Stimulated activated CD4-positive, alpha-beta T cell treated with anti-CD3 and anti-CD28 coated beads, Interleukin-1b, Interleukin-23, amount 100 ng/mL, for 1 hour (primary cell): ENCODE measurements at places on chromosomes 1 and 21.

- DNase-seq = no peak
Observed at GRCh38 chr21:20301395-20301794, 696.8 kb upstream of the NCAM2 start.

- DNase-seq = no peak
Observed at GRCh38 chr1:2639203-2639602, 6.4 kb upstream of the MMEL1 start.

- no peak for DNase-seq
Observed at GRCh38 chr1:81053826-81054225, 746.9 kb upstream of the ADGRL2 start.

- no peak for DNase-seq
Observed at GRCh38 chr1:161185282-161185682, 8.0 kb upstream of the B4GALT3 start.

GRCh38 chr1:5850503-5850902 is 141.7 kb downstream of the NPHP4 start:
- no peak for DNase-seq

- DNase-seq = no peak
Observed at GRCh38 chr1:225962440-225962975, 21.5 kb upstream of the LEFTY2 start.

GRCh38 chr1:209755256-209755655 is 597 bp upstream of the TRAF3IP3 start:
- DNase-seq = no peak

DNA sequence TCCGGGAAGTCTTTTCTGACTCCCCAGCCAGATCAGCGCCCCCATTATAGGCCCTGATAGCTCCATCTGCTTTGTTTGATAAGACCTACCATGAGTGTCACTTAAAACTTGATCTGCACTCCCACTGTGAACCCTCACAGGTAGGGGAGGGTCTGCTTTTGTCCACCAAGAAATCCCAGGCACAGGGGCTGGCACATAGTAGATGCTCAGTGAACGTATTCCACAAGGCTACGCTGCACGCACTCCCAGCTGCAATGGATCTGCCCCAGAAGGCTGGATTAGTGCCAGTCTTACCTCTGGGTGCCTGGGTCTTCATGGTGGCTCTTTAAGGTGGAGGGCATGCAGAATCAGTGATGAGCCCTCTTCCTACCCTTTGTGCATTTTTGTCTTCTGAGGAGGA is 447.1 kb downstream of the PTPRU start:
- no peak for DNase-seq

DNA sequence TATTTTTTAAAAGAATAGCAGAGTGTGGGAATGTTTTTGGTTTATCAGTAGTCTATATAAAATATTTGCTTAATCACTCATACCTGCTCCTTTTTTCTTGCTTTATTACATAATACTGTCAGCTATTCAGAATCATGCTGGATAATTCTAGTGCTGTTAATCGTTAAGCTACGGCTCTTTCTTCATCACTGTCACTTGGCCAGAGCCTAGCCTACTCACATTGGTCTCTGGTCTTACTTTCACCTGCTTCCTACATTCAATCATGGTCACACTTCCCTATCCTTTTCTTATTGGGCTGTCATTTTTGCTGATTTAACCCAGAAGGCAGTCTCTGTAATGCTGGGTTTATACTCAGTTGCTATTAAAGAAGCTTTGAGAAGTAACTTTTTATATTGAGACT is 2.5 kb downstream of the KLHL20 start:
- no peak for DNase-seq
